ENCODE measurements at places on chromosomes 3 and 15. TPM values are rescaled to one million over a fixed set of nuclear protein-coding genes. Genes with fewer than 3 reads are reported as not detected.
A peak's percentile ranks its signal among the peaks of the same experiment; 100 is the strongest.

Gene LRRC49
- total RNA-seq, result 4.9 TPM

Gene PYDC2
- not detected for total RNA-seq

- DNase-seq, result no peak
Observed at GRCh38 chr3:59254433-59254832, 204.6 kb upstream of the CFAP20DC start.

DNA sequence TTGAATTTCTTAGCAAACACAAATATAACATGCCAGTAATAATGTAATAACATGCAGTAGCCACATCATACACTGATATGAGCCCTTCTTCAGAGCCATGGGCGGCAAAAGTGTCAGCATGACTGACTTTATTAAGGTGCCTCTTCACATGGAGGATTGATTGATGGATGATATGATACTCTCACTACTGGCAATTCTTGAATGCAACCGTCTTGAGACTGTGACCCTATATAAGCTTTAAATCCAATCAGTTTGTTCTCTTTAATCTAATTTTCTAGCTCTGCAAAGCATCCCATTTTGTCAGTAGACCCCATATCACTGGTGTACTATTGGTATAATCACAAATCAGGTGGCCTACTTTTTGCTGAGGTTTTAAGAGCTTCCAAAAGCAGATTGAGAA lies 463.7 kb upstream of the ROBO2 start:
- DNase-seq, result no peak

DNA sequence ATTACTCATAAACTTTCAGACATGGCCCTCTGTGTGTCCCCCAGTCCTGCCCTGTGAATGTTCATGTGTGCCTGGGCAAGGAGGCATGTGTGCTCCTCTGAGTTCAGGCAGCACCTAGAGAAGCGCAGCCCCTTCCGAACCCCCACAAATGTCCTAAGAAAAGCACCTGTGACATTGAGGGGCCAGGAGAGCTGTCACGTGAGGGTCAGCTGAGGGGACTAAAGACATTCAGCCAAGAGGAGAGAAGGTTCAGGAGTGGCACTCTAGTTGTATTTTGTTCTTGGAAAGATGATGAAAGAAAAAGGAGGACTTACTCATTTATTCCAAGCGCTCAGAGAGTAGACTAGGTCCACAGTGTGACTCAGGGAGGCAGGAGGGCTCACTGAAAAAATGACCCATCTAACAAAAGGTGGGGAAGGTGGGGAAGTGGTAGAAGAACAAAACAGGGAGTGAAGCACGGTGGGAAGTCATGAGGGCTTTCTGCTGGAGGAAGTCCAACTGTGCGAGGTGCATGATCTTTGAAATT lies 28.1 kb upstream of the ELP6 start:
- DNase-seq, result no peak

Gene CNTN4
- 0.17 TPM for total RNA-seq

GRCh38 chr3:42654331-42655201 lies 1.1 kb downstream of the ZBTB47 start:
- DNase-seq, result peak; percentile 63

Gene PLAAT1
- 0.47 TPM for total RNA-seq

Gene GP5
- total RNA-seq, result under 0.01 TPM

DNA sequence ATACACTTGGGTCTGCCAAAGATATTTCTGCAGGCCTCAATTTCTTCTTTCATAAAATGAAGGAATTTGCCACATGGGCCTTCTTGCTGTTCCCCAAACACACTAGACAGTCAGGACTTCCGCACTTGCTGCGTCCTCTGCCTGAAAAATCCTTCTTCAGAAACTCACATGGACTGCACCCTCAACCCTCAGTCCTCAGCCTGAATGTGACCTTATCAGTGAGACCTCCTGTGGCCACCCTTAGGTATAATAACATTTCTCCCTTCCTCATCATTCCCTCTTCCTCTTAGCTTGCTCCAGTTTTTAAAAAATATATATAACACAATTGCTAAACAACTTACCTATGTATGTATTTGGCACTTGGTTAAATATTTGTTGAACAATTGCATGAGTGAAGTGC lies 257.5 kb downstream of the MFSD1 start:
- DNase-seq, result no peak

Gene NKTR
- total RNA-seq, result 61.7 TPM

DNA sequence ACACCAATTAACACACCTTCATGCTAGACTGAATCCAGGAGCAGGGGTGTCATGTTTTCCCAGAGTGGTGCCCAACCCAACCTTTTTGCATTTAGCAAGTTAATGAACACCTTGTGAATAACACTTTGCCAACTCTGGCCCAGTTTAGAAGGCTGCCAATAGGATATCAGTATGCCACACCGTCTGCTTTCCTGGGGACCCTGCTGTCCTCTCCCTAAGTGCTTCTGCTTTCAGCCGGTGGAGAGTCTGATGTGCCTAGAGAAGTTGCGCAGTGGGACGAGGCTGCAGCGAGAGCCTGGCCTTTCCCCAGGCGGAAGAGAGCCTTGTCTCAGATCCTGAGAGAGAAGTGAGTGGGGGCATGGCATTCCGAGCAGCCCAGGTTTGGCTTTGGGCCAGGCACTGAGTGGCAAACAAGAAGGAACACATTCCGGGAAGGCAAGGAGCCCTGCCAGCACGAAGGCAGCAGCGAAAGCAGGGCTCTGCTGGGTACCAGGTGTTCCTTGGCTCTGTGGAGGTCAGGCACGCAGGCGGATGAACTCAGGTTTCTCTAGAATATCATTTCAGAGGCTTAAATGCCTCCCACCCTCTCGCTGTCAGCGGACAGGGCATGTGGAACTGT lies 36.9 kb downstream of the SENP8 start:
- peak; percentile 63 for DNase-seq

DNA sequence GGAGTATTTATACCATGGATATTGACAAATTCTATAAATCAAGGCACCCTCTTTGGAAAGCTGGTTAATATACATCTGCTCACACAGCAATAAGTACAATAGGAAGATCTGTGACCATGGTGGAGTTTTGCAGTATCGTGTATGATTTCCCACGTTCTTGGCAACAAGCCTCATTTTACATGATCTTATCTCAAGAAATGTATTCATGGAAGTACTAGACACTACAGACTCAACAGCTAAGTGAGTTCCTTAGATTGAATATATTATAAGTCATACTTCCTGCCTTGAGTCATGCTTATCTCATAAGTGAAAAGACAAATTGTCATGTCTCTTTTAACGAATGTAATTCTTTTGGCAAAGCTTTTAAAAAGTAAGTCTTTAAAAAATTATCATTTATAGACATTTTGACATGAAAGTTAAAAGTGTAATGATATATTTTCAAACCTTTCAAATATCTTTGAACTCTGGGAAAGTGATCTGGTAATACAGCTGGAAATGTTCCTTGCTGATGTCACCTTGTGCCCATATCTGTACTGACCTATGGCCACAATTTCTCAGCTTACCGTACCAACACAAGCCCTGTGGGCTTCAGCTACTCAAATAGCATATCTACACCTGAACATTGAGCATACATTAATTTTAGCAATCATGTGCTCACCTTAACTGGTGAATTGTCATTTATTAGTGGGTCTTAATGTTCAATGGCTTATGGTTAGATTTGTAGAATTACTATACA lies 130.3 kb upstream of the TMC3 start:
- DNase-seq, result peak; percentile 95

GRCh38 chr3:115330430-115330829 lies 183.3 kb upstream of the ZBTB20 start:
- DNase-seq, result peak; percentile 72

Gene SAMD7
- total RNA-seq, result not detected

Gene PLA1A
- 14.8 TPM for total RNA-seq

- no peak for DNase-seq
Observed at GRCh38 chr3:135311699-135312098, 516.6 kb downstream of the EPHB1 start.

Gene GHSR
- not detected for total RNA-seq

GRCh38 chr3:183385698-183386613 lies 42.5 kb downstream of the MCF2L2 start:
- peak; percentile 84 for DNase-seq

- DNase-seq, result peak; percentile 87
Observed at GRCh38 chr15:68704496-68705021, 116.1 kb downstream of the ANP32A start.

DNA sequence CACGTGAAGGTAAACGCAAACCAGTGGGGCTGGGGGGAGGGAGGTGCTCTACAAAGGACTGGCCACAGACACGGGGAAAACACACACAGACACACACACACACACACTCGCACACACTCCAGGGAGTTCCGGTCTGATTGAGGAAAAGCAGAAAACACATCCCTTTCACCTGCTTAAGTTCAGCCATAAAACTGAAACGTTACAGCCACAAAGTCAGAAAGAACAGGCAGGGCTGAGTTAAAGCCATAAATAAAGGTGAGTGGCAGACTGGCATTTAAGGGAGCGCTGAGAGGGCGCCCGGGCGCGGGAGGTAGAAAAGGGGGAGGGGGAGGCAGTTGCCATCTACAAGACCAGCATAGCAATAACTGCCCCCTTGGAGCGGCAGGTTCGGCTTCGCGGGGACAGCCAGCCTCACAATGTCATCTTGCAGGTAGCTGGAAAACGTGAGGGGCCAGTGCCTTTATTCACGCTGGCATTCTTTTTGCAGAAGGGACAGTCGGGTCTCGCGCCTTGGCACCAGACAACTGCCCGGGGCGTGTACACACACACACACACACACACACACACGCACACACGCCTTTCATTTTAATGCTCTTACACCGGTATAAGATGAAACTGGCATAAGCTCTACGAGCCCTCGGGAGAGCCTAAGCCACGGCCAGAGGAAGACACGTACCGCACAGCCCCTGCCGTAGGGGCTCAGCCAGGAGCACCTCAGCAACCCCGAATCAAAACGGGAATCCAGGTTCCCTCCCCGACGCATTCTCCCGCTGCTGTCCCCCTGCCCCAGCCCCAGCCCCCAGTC lies 866 bp downstream of the TNIK start:
- peak; percentile 59 for DNase-seq

DNA sequence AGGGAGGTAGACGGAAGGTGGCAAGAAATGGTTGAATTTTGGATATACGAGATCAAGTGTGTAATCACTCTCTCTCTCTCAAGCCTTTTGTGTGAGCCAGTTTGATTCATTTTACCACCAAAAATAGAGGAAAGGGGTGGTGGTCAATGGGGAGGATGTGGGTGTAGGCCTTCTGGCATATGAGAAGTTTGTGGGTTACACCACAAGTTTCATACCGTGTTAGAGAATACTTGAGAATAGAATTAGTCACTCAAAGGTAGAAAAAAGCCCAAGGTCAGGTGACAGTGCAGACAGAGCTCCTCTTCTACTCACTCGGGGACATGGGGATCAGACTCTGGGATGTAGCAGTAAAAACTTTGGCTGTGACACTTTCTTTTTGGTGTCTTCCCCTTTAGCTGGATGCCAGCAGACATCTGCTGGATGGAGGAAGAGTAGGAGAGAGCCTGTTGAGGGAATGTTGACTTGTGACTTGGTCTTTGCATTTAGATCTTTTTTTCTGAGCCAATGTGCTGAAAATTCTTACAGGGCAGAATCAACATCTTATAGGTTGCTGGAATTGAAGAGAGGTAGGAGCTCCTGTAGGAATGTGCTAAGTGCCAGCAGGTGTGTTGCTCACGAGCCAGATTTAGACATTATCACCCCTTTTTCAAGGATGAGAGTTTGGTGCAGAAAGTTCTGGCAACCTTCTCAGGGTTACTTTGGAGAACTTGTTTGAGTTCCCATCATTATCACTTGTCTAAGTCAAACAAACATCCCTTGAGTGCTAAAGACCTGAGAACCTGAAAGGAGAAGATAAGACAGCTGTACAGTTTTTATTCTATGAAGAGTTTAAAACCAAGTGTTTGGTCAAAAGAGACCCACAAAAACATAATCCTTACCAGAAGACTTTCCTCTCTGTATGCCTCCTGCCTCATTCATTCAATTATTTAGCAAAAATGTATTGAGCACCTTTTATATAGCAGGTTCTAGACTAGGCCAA lies 43.9 kb upstream of the RYK start:
- no peak for DNase-seq

GRCh38 chr3:16410659-16411058 lies 102.8 kb downstream of the RFTN1 start:
- no peak for DNase-seq

GRCh38 chr3:197593046-197593380 lies 37.2 kb upstream of the BDH1 start:
- no peak for DNase-seq

Gene TTLL13
- 0.09 TPM for total RNA-seq

Gene MEF2A
- 25.4 TPM for total RNA-seq

- DNase-seq, result no peak
Observed at GRCh38 chr3:152623286-152623911, 211.5 kb upstream of the P2RY1 start.

DNA sequence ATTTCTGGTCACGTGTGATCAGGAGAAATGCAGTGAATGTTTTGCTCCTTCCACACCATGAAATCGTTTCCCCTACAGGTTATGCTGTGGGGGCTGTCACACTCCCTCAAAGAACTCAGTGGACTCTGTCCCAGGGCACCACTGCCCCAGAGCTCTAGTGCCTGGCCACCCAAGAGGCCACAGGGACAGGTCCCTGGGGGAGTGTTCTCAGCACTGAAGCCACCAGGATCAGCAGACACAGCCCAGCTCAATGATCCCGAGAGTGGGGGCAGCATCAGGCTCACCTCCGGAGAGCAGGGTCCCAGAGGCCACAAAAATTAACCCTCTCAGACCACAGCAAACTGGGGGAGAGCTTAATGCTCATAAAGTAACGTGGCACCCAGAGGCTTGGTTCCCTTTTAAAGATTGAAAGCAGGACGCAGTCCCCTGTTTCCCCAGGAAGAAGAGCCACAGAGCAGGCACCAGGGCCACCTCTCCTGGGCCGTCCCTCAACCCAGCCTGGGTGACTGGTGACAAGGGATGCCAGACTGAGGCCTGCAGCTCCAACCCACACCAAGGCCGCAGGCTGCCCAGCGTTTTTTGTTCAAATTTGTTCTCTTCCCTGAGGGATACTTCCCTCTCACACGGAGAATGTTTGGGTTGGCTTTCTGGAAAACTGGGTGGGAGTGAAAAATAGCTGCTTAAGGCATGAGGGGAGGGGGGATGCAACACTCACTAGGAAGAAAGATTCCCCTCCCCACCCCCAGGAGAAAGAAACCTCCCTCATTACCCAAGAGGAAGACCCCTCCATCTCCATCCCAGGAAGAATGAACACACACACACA lies 123.3 kb upstream of the IGF1R start:
- no peak for DNase-seq

DNA sequence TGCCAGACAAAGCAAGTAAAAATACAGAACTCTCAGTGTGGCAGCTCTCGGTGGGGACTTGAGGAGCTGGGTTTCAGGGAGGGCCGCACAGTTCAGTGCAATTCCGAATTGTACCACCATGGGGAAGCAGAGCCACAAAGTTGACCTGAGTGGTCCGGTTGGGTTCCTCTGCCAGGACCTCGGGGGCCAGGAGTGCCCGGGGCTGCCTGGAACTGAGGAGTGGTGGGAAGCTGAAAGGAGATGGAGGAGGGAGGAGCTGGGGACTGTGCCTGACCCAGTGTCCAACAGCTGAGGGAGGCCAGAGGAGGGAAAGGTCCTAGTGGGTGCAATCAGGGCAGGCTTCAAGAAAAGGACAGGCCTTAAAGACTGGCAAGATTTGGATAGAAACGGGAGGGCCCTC lies 32.2 kb upstream of the TRH start:
- DNase-seq, result peak; percentile 85

Gene NEO1
- 6.3 TPM for total RNA-seq

- no peak for DNase-seq
Observed at GRCh38 chr3:45017821-45018220, 8.3 kb upstream of the CLEC3B start.

Gene TERC
- total RNA-seq, result 446 TPM

- DNase-seq, result no peak
Observed at GRCh38 chr3:111733154-111733553, 125.9 kb upstream of the PHLDB2 start.

Gene OCA2
- not detected for total RNA-seq

GRCh38 chr15:72532991-72533601 lies 59.0 kb downstream of the ARIH1 start:
- peak; percentile 35 for DNase-seq

- DNase-seq, result no peak
Observed at GRCh38 chr3:25686766-25687165, 22.1 kb upstream of the TOP2B start.
